GM04503 (cell line): ENCODE measurements at places on chromosomes 6 and 20.

DNA sequence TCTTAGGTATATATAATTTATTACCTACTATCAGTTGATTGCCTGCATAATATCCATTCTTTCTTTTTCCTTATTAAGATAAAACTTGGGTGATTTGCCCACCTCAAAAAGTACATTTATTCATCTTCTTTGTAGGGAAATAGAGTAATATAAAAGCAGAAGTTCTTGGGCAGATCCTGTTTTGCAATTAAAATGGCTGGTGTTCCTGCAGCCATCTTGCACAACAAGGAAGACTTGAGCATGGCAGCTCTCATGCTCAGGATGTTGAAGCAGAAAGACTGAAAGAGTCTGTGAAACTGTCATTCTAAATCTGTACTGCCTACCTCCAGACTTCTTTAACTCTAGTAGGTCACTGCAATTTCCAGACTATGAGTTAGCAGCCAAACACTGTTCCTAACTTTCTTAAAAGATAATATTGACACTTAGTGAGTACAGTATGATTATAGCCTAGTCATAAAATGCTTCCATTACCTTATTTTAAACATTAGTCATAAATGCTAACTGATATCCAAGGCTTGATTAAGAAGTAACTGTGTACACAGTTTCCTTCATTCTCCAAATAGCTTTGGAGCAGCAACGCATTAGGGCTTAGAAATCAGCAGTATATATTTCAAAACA is 24.6 kb upstream of the HTR1B start:
- no peak for DNase-seq

DNA sequence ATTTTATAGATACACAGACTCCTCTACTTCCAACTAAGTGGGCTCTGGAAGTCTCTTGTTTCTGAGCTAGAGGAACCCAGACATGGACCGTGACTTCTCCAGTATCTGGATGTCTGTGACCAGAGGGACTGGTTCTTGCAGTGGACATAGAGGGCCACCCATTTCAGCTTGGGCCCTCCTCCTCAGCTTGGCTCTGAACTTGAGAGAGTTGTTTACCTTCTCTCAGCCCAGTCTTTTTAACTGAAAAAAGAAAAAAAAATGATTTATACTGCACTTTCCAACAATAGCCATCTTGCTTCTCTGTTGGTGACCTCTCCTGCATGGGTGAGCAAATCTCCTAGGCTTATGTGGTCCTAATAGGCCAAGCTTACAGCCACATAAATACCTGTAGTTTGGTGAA is 60.3 kb upstream of the TMEM181 start:
- no peak for DNase-seq

DNA sequence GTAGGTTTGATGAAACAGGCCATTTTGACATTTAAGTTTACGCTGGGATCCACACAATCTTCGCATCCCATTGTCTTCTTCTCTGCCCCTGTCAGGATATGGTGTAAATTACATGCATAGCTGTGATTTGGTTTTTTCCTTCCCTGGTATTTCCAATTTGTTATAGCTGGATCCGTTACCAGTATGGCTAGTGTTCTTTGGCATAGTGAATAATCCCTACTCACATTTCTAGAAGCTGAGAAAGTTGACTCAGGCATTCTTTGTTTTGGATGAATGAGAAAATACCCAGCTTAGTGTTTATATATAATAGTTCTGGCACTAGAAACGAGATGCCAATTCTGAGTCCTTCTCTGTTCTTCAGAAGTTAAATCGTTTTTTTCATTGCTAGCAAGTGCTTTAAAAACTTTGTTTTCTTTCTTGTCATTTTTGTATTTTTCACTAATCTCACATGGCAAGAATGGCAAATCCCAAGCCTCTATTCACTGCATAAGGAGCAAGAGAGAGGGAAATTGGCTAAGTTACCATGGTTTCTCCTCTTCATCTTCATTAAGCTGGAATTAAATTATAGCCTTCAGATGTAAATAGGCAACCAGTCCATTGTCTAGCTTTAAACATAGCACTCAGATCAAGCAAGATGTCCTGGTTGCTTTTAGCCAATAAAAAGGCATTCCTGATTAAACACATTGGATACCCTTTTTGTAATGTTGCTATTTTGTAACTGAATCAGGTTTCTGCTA is 91.9 kb upstream of the LAMP5 start:
- no peak for DNase-seq

GRCh38 chr20:35702824-35703695 is 3.9 kb downstream of the ROMO1 start:
- no peak for DNase-seq

- no peak for DNase-seq
Measured at GRCh38 chr6:6891125-6891721, 216.5 kb upstream of the RREB1 start.

GRCh38 chr6:75290136-75290945 is 5.7 kb upstream of the TMEM30A start:
- no peak for DNase-seq

DNA sequence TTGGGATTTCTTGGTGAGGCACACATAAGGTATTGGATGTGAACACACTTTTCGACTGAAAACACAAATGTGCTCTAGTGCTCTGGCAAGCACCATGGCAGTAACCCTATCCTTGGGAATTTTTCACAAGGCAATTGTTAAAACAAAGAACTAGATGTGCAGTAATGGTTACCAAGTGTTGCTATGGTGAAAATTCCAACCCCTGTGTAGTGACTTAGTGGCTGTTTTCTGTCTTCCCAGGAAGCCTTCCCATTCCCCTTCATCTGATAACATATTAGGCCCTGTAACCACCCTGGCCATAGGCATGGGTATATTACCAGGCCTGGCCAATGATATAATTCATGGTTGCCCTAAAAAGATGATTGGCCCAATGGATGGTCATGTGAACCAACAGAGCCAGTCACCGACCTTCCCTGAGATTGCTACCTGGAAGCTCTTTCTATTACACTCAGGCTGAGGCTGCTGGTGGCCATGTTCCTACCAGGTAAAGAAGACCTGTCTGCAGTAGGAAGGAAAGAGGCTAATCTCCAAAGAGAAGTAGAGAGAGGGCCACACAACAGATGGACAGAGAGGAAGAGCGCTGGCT is 4.1 kb downstream of the C20orf202 start:
- no peak for DNase-seq

- no peak for DNase-seq
Measured at GRCh38 chr6:39197922-39198500, 31.3 kb downstream of the KCNK5 start.

GRCh38 chr6:65546894-65547293 is 160.1 kb downstream of the EYS start:
- DNase-seq: no peak

GRCh38 chr6:95364016-95364604 is 213.2 kb upstream of the MANEA start:
- no peak for DNase-seq

DNA sequence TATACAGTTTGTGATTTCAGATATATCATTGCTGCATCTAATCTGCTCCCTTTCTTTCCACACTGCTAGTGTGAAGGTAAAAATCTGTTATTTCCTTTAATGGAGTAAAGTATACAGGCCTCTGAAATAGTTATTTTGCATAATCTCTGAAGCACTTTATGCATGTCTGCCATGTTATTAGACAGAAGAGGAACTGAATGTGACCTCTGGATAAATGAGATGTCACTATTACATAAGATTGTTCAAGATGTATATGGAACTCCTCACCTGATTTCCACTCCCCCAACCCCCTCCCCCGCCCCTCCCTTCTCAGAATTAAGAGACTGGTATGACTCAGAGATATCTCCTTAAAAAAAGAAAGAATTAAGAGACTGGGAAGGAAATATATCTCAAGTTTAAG is 26.3 kb downstream of the SERINC1 start:
- no peak for DNase-seq

- DNase-seq: no peak
Measured at GRCh38 chr6:135145063-135145800, 35.9 kb upstream of the MYB start.

- DNase-seq: no peak
Measured at GRCh38 chr6:149935668-149936067, 6.1 kb upstream of the ULBP2 start.

DNA sequence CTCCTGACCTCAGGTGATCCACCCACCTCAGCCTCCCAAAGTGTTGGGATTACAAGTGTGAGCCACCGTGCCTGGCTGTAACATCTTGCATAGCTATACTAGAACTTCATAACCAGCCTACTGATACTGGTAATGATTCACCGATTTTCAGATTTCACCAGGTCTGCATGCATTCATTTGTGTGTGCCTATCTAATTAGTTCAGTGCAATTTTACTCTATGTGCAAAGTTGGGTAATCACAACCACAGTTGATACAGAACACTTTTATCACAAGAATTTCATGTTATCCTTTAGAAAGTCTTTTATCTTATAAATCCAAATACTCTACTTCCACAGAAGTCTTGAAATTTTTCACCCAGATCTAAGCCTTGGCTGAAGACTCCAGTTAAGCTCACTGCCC is 22.2 kb downstream of the FASTKD5 start:
- no peak for DNase-seq

DNA sequence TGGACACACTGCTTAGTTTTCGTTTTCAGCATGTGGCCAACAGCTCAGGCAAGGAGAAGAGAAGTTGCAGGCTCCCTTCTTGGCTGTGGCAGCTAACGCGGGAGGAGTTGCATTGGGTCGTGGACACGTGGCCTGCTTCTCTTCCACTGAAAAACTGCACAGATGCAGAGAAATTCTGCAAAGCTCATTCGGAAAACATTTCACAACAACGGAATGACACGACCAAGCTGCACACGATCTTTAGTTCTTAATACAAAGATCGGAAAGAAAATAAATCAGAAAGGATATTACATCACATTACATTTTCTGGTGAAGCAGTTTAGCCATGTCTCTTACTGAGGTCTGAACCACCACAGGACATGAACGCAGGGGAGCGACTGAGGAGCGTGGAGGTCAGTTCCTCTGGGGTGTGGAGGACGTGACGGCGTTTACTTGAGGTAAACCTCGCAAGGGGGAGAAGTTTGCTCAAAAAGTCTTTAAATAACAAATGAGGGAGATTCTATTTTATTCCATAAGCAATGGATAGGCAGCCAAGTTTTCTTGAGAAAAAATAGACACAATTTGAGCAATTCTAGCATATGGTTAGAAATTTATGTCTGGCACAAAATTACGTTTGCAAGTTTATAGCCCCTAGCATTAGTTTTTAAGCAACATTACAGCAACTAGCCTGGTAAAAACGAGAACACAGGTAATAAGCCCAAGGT is 178.3 kb downstream of the THBS2 start:
- peak; percentile 85 for DNase-seq

DNA sequence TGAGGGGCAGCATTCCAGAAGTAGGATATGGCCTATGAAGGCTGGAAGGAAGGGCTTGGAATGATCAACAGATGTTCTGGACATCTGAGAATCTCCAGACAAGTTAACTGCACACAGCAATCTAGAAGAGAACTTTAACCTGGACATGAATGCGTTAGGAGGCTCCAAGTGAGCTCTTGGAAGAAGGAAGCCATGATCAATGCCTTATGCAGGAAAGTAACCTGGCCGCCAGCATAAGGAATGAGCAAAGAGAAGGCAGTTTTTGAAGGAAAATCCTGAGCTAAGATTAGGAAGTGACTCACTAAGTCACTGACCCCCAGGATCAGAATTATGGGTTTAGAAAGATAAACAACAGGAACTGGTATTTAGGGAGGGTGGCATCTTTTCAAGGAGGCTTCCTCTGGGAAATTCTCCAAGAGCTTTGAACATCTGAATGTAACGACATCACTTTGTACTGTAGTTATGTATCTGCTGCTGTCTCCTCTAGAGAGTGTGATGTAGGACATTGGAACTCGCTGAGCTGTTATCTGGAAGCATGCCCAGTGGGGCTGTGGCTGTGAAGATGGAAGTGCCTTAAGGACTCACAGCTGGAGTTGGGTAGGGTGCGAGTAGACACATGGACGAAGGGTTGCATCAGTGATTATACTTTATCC is 236.8 kb downstream of the PACRG start:
- peak; percentile 100 for DNase-seq

DNA sequence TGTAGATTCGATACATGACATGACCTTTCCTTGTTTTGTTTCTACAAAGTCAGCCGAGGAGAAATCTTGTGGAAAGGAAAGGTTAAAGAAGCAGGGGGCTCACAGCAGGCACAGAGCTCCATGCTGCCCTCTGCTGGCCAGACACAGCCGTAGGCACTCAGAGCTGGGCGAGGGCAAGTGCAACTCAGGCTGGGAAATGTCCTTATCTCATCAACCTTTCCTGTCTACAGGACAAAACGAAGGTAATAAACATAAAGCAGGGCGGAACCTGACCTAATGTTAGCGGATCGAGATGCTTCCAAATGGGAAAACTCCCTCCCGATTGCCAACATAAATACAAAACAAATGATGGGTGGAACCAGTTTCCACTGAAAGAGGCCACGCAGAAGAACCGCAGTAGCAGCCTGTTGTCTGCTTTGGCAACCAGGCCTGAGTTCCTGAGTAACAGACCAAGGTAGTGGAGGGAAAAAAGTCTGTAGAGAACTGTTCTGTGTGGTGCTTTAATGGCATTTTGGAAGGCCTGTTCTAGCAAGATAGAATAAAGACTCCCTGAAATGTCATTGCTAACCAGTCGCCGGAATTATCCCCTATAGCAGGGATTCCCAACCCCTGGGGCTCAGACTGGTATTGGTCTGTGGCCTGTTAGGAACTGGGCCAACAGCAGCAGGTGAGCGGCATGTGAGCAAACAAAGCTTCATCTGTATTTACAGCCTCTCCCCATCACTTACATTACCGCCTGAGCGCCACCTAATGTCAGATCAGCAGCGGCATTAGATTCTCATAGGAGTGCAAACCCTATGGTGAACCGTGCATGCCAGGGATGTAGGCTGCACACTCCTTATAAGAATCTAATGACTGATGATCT is 85.2 kb downstream of the MBOAT1 start:
- no peak for DNase-seq

GRCh38 chr6:161141173-161141572 is 132.7 kb downstream of the AGPAT4 start:
- no peak for DNase-seq

GRCh38 chr6:131400054-131400778 is 172.8 kb upstream of the ARG1 start:
- peak; percentile 70 for DNase-seq

DNA sequence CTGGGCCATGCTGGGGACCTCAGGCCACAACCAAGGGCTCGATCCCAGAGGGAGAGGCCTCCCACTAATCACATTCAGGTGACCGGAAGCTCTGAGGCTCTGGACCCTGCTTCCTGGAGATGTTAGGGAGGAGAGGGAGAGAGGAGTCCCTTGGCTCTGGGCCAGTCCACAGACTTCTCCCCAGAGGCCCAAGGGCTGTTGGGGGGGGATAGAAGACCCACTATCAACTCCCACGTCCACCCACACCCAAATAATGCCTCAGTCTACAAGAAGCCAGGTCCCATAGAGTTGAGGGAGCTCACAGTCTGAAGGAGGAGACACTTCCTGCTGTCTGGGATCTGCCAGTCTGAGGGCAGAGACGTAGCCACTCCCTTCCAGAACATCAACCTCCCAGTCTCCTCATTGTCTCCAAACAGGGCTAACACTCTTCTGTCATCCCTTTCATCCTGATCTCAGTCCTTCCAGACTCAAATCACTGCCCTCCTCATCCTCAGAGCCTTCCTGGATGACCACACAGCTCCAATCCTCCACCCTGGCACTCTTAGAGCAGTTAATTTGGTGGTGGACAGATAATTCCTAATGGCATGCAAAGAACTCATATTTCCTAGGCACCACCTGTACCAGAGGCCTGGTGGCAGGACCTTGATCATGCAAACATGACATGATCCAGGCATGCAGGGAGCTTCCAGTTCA is 69.9 kb downstream of the MRPL14 start:
- DNase-seq: no peak

- no peak for DNase-seq
Measured at GRCh38 chr6:14873781-14874441, 372.0 kb upstream of the JARID2 start.

GRCh38 chr20:57245997-57246396 is 20.4 kb downstream of the BMP7 start:
- DNase-seq: no peak
